ENCODE measurements at places on chromosomes 4 and X.

GRCh38 chr4:40730091-40730679 lies 19.6 kb upstream of the NSUN7 start:
- DNase-seq, result no peak

GRCh38 chr4:139633195-139633594 lies 32.4 kb upstream of the MGST2 start:
- no peak for DNase-seq

GRCh38 chr4:89995006-89995405 lies 100.4 kb downstream of the MMRN1 start:
- DNase-seq, result no peak

DNA sequence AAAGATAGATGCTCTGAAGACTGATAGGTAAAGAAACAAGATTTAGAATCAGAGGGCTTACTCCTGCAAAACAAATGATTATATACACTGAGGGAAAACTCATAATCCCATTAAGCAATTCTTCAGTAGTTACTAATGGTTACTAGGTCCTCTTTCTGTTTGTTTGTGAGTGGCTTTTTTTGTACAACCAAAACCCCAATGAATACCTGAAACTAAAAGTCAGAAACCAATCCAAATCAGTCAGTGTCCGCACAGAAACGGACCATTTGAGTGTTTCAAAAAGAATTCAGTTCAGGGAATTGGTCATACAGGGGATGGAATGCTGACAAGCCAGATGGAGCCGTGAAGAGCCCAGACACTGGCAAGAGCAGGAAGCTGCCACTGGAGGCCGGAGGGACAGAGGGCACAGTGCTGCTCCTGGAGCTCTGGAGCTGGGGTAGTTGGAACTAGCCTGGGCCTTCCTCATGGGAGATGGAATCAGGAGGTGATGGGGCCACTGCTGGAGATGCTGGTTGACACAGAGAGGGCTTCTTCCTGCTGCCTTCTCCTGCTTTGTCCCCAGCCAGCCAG lies 31.9 kb downstream of the SETD7 start:
- no peak for DNase-seq

GRCh38 chr4:6115342-6115741 lies 85.0 kb downstream of the JAKMIP1 start:
- DNase-seq, result no peak

DNA sequence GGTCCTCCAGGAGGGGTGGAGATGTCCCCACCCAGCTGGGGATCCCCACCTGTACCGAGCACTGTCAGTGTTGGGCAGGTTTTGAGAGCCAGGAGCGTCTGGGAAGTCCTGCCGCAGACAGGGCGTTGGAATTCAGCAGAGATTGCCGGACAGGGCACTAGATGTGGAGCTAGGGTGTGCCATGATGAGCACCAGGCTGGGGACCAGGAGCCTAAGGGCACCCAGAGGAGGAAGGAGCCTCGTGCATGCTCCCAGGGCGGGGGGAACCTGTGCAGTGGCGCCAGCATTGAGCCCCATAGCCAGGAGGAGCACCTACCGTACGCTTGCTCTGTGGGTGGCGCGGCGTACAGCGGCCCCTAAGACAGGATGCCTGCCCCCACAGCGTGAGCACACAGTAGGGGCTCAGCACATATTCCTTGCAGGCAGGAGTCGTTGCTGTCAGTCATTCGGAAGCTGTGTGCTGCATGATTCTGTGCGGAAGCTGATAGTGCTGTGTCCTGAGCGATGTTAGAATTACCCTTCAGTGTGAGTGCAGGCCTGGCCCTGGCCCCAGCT lies 18.8 kb upstream of the TADA2B start:
- DNase-seq, result no peak

GRCh38 chrX:68438575-68438974 lies 5.3 kb upstream of the OPHN1 start:
- DNase-seq, result no peak

DNA sequence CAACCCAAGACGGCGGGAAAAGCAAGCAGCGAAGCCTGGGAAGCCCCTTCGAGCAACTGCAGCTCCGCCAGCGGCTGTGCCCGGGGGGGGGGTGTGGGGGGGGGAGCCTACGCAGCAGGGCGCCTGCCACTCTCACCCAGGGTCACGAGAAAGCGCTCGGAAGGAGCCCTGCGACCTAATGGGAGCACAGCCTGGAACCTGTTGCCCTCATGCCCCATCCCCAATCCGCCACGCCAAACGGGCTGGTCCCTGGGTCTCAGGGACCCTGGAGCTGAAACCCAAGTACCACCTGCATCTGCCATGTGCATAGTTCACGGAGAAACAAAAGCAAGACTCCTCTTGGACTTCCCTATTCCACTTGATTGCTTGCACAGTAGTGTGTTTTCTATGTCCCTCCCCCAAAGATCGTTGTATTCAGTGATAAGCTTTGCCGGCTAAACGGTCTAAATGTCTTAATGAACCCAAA lies 359 bp upstream of the GAB3 start:
- DNase-seq, result no peak

- no peak for DNase-seq
Measured at GRCh38 chr4:13674971-13675370, 47.4 kb upstream of the BOD1L1 start.

DNA sequence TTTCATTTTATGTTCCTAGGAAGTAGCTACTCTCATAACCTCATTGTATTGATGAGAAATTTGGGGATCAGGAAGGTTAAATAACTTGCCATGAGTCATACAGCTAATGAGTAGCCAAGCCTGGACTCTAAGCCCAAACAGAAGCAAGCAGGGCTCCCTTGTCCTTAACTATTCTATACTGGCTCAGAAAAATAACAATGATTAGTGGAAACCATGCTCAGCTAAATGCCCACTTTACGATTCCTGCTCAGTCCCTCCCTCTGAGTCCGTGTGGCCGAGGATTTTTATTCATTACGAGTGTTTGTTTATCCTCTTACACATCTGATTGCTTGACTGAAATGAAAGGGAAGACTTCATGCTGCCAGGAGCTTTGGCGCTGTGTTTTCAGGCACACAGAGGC lies 100.9 kb downstream of the SLC34A2 start:
- DNase-seq, result no peak

DNA sequence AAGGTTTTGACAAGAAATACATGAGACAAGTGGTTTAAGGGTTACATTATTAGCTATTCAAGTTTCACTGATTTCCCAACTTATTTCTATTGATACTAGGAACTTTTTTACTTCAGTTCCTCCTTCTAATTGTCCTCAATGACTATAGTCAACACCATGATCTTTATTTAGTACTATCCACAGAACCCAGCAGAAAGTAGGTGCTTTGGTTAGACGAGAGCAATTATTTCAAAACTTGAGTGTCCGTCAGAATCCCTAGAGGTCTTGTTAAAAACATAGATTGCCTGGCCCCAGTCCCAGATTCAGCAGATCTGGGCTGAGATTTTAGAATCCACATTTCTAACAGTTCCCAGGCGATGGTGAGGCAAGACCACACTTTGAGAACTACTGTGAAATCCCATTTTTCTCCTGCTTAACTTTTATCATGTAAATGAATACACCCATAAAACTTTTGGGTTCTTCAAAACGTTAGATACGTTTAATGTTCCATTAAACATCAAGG lies 17.9 kb downstream of the EXOC1 start:
- DNase-seq, result no peak

DNA sequence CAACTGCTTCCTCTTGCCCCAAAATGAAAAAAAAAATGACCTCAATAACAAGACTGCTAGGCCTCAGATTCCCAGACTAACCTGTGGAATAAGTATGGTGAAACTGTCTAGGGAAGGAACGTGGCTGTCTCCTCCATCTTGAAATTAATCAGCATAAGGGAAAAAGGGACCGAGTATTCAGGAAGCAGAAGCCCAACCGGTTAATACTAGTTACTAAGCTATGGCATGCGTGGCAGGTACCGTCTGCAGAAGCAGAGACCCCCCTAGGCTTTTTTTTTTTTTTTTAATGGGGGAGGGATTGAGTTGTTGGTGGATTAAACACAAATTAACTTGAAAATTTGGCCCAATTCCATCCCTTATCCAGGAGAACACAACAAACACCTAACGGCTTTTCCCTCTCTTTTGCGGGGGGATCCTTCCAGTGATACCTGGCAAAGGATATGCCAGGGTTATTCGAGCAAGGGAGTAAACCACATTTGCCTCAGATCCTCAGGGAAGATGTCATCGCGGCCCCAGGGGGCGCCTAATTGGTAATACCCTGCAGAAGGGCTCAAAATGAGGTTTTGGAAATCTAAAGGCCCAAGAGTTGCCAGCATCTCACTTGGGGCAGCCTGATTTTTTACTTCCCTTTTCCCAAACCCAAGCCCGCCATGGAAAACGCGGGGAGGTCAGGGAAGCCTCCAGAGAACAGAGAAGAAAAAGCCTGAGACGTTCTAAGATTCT lies 893 bp downstream of the RLIM start:
- no peak for DNase-seq

DNA sequence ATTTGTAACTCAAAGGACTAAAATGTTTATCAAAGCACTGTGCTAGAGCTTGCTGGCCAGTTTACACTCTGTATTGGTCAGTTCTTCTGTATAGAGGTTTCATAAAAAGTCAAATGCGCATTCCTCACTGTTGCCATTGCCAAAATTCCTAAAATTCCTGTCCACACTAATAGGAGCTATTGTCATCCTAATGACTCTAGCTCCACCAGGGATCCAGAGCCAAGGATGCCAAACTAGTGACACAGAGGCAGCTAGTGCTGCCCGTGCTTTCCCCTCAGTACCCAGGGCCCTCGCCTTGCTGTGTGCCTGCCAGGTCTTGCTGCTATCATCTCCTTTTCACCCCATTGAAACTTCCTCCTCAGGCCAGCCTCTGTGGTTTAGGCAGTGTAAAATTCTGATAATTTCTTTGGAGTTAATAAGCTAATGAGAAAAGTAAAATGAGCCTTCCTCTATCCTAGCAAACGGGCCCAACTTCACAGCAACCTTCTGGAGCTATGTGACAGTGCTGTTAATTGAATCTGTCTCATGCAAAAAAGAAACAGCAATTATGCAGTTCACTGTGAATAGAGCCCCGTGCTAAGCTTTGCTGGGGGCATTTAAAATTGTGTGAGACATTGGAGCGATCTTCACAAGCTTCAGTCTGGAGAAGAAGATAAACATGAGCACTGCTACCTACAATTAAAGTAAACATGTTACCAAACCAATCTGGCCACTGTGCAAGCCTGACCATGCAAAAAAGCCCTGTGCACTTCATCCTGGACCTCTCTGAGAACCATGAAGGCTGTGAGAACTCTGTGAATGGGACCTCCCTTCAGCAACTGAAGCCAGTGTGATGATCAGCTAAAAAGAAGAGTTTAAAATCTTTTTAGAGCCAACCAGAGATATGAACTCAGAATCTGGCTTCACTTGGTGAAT lies 43.1 kb upstream of the FGF2 start:
- peak; percentile 69 for DNase-seq

DNA sequence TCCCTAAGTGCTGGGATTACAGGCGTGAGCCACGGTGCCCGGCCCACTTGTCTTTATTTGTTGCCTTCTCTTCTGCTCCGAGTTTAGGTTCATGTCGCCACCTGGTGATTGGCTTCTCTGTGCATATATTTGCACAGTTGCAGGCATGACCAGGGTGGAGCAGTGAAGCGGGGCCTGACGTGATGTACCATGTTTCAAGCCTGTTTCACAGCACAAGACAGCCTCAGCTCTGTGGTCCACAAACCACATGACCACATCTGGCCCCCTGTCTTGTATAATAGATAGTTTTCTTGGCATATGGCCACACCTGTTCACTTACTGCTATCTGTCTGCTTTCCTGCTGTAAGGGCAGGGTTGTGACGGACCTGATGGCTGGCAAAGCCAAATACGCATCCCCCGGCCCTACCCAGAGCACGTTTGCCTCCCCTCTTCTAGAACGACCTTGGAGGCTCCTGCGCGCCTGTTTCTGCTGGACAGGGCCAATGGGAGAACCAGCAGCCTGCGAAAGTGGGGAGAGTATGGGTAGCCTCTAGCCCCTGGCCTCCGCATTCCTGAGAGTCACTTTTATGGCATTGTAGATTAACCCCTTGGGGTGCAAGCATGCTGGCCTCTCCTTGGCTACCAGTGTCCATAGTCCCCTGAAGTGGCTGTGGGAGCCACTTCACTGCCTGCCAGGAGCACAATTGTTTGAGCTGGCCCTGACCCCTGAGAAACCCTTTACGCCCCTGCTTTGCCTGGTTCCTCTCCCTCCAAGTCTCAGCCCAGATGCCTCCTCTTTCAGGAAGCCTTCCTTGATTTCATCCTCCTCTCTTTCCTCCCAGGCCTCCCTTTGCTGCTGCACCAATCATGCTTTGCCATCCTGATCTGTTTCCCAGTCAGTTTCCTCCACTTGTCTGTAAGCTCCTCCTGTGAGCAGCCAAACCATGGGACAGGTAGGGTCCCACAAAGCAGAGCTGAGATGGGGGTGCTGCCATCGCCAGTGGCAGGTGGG lies 6.0 kb upstream of the SH3TC1 start:
- DNase-seq, result no peak

DNA sequence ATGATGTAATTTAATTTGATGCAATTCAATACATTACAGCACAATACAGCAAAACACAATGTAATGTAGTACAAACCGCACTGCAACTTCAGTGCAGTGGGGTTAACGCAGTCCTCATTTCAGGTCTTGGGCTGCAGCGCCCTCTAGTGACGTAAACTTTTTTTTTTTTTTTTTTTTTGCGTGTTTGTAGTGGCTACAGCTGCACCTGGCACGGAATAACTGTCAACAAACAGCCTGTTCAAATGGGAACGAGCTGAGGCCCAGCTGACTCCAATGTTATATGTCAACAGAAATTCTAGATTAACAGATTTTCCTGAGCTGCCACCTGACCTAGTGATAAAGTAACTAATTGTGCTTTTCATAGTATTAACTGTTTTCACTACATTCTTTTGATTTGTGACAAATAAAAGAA lies 33.5 kb upstream of the RASSF6 start:
- no peak for DNase-seq

- no peak for DNase-seq
Measured at GRCh38 chr4:120760047-120760446, 162.5 kb downstream of the PRDM5 start.

Measured in keratinocyte (primary cell).